Cardiac muscle cell (in vitro differentiated cells and primary cell): ENCODE measurements at places on chromosomes 6 and 20.

- no peak for DNase-seq
Observed at GRCh38 chr6:91464201-91464600, 877.3 kb upstream of the MAP3K7 start.

DNA sequence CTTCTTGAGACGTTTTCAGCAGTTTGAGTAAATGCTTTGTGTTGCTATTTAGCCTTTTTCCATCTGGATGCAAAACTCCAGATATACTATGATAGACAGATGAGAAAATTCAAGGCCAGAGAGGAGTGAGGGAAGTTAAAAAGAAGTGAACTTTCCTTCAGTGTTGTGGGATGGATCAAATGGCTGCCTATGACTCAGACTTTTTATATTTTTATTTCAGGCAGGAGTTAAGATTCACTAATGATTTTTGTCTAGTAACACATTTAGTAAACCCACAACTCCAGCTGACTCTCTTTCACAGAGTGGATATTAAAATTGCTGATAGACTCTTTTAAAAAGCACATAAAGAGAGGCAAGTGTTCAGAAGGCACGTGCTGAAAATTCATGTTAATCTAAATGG is 23.2 kb upstream of the PTCHD4 start:
- DNase-seq: no peak

- DNase-seq: no peak
Observed at GRCh38 chr6:123875784-123876183, 72.1 kb downstream of the NKAIN2 start.

GRCh38 chr6:13030396-13030795 is 297.9 kb downstream of the TBC1D7 start:
- DNase-seq: no peak

DNA sequence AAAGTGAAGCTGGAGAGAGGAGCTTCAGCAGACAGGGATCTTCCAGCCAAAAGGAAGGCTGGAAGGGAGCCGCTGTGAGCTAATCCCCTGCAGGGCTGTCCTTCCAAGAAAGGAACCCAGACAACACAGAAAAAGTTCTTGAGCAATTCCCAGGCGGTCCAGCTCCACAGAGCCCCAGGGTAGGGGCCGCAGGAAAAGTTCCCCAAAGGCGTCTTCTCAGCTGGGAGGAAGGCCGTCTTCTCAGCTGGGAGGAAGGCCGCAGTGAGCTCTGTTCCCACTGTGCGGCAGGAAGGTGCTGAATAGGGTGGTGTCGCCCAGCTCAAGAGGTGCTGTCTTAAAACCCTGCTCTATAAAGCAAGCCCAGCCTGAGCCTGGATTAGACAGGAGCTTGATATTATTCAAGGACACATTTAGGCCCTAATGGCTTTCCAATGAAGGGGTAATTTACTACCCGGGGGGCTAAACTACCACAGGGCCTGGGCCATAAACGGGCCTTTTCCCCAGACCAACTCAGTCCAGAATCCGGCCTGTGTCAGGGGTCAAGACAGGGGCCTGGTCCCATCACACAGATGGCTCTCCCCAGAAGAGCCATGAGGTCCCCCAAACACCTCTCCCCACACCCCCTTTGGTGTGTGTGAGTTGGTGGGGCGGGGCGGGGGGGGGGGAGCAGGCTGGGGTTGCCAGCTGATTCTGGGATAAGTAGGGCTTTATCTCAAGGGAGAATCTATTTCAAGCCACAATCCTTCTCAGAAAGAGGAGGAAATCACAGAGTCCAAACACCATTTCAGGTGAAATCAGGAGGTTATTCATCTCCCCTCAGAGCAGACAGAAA is 103.6 kb downstream of the NOL4L start:
- no peak for DNase-seq

GRCh38 chr20:3786665-3787323 is at the start of gene CENPB:
Gene CENPB, minus strand, starts transcription at chr20:3786740. Its CDS starts 257 bp downstream, at chr20:3786483.
- DNase-seq: peak; percentile 89

DNA sequence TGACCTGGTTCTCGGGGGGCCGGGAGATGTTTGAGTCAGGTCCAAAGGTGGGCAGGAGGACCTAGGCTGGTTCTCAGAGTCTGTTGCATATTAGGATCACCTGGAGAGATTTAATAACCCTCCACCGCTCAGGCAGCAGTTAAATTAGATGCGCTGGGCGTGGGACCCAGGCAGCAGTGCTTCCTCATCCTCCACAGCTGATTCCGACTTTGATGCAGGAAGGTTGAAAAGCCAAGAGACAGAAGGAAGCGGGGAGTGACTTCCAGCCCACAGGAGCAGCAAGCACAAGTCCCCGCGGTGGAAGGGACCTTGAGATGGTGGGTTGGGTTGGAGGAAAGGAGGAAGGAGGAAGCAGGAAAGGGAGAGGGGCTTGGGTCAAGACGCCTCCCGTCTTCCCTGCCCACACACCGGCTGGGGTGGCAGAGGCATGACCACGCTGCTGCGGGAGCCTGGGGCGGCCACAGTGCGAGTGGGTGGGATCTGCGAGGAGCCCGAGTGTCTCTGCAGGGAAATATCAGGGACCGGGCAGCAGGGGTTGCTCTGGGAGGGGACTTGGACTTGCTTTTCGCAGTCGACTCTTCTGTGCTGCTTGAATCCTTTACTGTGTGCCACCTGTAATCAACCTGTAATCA is 146.0 kb downstream of the PHACTR3 start:
- no peak for DNase-seq

DNA sequence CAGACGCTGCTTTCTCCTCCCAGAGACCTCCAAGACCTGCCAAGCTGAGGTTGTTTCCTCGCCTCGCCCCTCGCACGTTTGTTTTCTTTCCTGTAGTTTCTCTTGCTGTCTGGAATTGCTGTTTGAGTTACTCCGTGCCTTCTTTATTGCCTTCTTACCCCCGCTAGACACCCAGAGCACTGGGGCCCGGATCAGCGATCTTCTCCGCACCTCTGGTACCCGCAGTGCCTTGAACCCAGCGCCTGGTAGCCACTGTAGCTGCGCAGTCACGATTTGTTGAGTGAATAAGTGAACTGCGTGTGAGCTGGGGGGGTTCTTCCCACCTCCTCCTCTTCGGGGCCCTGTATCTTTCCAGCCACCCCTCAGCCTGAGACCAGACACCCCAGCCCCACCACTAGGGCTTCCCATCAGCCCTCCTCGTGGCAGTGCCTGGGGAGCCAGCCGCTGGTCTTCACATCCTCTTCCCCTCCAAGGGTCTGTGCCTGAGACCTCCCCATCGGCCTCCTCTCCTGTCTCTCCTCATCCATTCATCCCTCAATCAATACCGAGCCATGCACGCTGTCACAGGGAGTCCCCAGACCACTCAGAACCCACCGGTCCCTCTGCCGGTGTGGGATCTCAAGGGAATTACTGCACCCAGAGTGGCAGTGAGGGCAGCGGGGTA is 849 bp upstream of the BMP7 start:
- no peak for DNase-seq

GRCh38 chr20:59705651-59706399 is 101.5 kb downstream of the PHACTR3 start:
- DNase-seq: no peak

DNA sequence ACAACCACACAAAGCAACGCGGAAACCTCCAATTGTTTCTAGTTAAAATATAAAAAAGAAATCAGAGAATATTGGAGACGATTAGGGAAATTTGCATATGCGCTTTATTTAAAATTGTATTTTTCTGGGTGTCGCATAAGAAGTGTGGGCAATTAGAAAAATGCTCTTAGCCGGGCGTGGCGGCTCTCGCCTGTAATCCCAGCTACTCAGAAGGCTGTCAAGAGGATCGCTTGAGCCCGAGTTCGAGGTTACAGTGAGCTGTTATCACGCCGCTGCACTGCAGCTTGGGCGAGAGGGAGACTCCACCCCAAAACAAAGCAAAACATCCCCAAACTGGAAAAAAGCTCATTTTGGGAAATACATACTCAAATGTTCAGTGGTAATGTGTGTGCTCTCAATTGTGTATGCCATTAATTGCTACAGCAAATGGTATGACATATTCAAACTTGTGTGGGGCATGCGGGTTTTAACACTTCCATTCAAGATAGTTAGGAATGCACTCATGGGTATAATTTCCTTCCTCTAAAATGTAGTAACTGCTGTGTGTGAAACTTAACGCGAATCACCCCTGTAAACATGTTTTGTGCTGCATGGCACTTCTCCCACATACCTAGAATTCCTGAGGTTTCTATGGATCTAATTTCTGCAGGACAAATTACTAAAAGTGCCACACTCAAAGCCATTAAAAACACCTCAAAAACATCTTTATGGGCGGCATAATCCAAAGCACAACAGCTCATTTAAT is 54.7 kb upstream of the HFE start:
- peak; percentile 55 for DNase-seq

DNA sequence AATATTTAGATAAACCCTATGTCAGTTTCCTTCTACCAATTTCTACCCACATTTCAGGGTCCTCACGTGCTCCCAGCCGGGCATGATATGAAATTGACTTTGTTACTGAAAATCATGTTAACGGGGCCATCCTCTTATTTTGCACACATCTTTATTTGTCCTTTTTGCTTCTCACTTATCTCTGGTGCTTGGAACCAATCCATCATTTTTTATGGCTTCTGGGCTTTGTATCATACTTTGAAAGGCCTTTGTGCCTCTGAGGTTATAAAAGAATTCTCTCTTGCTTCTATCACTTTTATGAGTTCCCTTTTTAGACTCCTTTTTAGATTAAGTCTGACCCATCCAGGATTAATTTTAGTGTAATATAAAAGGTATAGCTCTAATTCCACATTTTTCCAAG is 117.1 kb upstream of the PRND start:
- DNase-seq: no peak

- DNase-seq: no peak
Observed at GRCh38 chr20:48578397-48579098, 249.3 kb downstream of the PREX1 start.

- peak; percentile 52 for DNase-seq
Observed at GRCh38 chr6:37088897-37089296, 81.1 kb upstream of the PIM1 start.

GRCh38 chr6:135535989-135536414 is 38.5 kb upstream of the AHI1 start:
- DNase-seq: peak; percentile 53

DNA sequence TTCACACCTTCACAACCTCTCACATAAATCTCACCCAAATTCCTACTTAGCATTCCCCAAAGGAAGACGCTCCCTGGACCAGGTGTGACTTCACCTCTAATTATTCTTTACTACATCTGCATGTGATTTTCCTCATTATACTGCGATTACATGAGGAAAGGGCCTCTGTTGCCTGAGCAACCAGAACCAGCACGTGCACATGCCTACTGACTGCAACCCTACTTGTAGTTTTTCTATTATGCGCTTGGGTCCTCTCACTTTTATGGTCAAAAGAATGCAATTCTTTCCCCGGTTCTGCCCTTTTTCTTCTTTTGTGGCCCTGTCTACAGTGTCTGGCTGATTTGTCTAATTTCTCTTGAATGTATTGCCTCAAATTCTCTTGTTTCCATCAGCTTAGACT is 20.4 kb upstream of the ANKEF1 start:
- DNase-seq: no peak

DNA sequence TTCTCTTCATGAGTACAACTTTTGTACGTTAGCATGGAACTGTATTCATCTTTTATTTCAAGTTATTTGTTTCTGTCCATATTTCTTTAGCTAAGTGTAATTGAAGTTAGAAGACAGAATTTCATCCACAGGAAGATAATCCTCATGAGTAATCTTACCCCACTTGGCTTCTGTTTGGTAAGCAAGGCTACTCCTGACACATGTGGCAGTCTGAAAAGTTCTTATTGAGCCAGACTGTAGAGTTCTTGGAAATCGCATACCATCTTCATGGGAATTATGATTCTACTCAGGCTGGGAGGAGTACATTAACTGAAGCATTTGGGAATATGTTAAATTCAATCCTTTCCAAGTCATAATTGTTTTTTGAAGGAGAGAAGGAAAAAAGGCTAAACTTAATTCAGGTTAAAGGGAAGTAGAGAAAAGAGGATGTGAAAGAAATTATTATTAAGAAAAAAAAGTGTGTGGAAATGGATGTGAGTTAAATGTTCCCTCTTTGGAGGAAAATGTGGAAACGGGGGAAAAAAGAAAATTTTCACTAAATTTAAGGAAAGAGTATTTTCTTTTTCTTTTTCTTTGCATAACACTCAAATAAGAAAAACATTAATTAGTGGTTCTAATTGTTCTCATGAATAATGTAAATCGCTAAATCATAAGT is 41.5 kb upstream of the TENT5A start:
- DNase-seq: no peak

DNA sequence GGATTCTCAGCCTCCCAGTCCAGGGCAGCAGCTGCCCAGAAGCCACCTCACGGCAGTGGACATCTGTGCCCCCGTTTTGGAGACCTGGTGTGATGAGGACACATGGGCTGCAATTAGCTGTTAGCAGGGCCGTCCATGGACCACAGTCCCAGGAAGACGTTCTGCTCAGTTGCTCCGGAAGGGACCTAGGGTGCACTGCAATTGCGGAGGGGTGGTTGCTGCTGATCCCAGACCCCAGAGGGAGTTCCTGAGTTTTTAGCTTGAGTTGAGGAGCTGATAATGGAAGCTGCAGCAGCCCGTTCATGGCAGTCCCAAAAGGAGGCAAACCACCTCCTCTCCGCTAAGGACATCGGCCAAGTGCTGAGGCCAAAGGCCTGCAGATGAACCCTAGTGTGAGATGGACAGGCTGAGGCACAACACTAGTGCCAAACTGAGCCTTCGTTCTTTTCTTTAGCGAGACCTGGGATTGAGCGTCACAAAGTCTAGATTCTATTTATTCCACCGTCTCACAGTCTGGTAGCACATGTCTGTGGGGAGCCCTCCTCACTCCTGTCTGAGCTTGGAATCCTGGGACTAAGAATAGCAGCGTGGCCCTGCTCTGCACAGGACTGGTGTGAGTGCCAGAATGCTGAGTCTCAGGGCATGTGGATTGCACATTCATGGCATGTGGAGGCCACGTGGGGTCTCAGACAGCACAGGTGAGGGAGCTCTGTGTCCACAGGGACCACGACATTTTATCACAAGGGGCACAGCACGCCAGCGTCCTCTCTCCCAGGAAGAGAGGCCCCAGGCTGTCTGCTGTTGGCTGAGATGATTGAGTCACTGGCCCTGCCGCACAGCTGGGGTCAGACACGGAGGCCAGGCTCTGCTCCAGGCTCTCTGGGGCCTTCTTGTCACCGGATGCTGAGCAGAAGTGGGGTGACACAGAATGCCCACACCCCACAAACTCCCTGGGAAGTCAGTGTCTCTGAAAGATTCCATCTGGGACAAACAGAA is 113.4 kb downstream of the PSMB1 start:
- DNase-seq: no peak
